ENCODE measurements at places on chromosomes 2 and 18. TPM values are rescaled to one million over a fixed set of nuclear protein-coding genes. Genes with fewer than 3 reads are reported as not detected.

DNA sequence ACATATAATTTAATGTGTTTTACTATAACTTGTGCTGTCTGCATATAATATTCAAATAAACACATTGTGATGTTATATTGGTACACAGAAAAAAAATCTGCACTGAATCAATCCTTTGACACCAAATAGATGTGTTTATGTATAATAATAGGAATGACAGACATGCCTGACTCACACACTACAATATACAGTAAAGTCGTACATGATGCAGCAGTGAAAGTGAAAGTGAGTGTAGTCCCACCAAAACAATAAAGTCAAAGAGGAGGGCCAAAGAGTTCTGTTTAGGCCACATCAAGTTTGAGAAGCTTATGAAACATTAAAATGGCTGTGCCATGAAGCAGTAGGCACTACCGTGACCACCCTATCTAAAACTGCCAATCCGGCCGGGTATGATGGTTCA lies 8.2 kb upstream of the RBM44 start:
- DNase-seq: no peak

Gene FSHR
- not detected for total RNA-seq

- DNase-seq: peak; percentile 10
These were observed 15.1 kb upstream of the NMUR1 start for GRCh38 chr2:231545105-231545902.

- no peak for DNase-seq
These were observed 124.8 kb upstream of the CXCR4 start for GRCh38 chr2:136242687-136243277.

Gene PDE1A
- 0.30 TPM for total RNA-seq

DNA sequence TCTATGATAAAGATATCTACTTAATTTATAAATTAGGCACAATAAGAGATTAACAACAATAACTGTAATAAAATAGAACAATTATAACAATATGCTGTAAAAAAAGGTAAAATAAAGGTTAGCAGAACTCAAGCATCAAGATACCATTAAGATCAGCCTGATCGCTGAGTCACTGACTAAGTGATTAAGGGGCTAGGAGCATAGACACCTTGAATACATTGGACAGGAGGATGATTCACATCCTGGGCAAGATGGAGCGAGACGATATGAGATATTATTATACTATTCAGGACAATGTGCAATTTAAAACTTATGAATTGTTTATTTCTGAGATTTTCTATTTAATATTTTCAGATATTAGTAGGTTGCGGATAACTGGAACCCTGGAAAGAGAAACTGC lies 1277.8 kb upstream of the ZEB2 start:
- DNase-seq: no peak

Gene LBX2
- 0.76 TPM for total RNA-seq

DNA sequence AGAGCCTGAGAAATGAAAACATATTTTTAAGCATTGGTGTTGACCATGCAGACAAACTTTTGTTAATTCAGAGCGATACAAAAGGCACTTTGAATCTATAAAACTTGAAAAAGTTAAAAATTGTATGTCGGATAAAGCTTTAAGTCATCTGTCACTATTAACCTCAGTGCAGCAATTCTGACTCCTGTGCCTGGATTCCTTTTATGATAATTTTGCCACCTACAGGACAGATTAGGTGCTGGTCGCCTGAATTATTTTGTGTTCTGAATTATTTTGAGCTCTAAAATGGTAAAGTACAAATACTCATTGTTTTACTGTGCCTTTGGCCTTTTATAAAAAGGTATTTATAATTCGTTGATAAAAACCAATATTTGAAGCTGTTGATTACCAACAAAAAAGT lies 19.4 kb upstream of the RNF138 start:
- no peak for DNase-seq

DNA sequence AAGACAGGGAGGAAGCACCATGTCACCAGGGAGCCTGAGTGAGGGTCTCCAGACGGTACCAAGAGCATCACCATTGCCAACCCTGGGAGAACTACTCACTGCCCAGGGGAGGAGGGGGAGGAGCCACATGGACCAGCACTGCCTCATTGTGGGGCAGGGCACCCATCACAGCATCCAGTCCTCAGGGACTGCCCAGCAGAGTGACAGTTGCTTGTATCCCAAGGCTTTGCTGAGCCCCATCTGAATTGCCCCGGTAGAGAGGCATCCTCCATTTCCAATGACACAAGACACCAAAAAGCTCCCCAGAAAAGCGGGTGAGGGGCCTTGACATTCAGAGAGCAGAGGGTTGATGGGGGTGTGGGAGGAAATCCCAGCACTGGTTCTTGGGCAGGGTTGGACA lies 6.8 kb upstream of the CIB4 start:
- no peak for DNase-seq

Gene TCF4
- total RNA-seq: 0.74 TPM

Gene ADRA2B
- total RNA-seq: 0.55 TPM

Gene MORN2
- total RNA-seq: 22.9 TPM

Gene SLC4A3
- 7.3 TPM for total RNA-seq

GRCh38 chr2:32715391-32715841 lies 87.6 kb downstream of the TTC27 start:
- DNase-seq: no peak

- DNase-seq: peak; percentile 61
These were observed 116.8 kb downstream of the SPTBN1 start for GRCh38 chr2:54572636-54573536.

GRCh38 chr2:154133823-154134222 lies 262.1 kb downstream of the GALNT13 start:
- DNase-seq: no peak

GRCh38 chr2:696463-696862 lies 19.3 kb upstream of the TMEM18 start:
- DNase-seq: no peak

- no peak for DNase-seq
These were observed 6.7 kb downstream of the NAB1 start for GRCh38 chr2:190655570-190655969.

DNA sequence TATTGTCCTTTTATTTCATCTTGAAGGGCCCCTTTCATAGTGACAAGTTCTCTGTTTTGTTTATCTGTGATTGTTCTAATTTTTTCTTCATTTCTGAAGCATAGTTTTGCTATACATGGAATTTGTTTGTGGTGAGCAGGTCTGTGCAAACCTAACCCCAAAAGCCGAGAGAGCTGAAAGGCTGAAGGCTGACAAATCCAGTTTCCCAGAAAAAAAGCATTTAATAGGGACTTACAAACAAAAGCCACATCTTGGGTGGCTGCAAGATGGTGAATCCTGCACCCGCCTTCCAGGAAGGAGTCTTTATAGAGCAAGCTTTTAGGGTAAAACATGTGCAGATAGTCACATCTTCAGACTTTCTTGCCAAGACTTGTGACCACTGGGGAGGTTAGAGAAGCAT lies 473.4 kb upstream of the TRIB2 start:
- no peak for DNase-seq

GRCh38 chr2:219178377-219179175 lies 501 bp downstream of the RETREG2 start:
- no peak for DNase-seq

DNA sequence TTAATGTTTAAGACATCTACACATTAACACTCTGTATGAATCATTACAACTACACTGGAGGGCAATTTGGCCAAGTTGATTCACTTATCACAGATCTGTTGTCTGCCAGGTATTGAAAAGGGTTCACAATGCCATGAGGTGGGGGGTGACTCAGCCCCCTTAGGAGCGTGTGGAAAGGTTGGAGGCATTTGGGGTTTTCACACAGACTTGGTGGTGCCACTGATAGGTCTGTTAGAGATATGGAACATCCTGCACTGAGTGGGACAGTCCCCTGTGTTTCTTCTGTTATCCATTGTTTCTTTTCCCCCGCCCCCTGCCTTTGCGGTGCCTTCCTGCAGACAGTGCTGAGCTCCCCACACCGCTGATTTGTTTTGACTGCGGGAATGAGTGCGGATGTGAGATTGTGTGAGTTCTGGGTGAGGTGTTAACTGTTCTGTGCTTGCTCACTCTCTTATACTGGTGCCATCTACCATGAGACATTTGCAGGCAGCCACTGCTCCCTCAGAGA lies 9.3 kb upstream of the TSN start:
- DNase-seq: no peak
